GM12864 (cell line): ENCODE measurements at places on chromosomes 7 and 10.

DNA sequence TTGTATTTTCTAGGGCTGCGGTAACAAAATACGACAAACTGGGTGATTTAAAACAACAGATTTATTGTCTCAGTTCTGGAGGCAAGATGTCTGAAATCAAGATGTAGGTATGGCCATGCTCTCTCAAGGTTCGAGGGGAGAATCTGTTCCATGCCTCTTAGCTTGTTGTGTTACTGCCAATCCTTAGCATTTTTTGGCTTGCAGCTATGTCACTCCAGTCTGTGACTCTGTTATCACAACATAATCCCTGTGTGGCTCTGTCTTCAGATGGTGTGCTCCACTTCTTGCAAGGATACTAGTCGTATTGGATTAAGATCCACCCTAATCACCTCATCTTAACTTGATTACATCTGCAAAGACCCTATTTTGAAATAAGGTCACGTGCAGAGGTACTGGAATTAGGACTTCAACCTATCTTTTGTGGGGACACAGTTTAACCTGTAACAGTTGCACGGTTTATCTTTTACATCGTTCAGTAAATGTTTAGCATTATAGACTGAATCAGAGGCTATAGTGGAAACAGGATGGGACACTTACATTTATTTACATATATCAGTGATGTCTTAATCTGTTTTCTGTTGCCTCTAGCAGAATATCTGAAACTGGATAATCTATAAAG, 3.1 kb downstream of the C1GALT1 start:
- no peak for DNase-seq

DNA sequence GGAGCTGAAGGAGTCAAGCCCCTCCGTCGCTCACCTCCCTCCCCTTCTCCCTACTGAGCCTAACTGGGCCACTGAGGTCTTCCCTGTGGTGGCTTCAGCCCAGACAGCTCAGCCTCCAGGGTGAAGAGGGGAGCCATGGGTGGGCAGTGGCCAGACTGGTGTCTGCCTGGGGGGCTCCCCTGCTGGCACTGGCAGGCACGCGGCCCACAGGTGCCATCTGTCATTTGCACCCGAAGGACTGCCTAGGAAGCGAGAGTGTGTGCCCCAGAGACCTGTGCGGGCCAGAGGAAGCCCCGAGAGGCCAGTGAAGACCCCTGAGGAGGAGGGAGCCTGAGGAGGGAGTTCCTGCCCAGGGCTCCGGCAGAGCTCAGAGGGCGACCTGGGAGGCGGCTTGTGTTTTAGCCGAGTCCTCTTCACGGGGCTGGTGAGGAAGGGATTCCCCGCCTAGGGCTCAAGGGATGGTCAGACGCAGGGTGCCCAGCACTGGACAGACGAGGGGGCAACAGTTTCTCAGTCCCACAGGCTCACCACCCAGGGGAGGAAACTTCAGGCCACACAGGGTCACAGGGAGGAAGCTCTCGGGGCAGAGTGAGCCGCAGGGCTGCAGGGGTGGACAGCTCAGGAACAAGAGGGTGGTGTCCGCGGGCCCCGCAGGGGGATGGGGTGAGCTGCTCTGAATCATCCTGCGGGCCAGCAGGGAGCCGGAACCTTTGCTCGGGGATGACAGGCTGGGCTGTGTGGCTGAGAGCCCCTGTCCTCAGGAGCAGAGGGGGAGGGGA, 76.2 kb upstream of the PPP2R2D start:
- DNase-seq, result no peak

GRCh38 chr7:100719523-100720278, 567 bp upstream of the EPO start:
- DNase-seq, result no peak

DNA sequence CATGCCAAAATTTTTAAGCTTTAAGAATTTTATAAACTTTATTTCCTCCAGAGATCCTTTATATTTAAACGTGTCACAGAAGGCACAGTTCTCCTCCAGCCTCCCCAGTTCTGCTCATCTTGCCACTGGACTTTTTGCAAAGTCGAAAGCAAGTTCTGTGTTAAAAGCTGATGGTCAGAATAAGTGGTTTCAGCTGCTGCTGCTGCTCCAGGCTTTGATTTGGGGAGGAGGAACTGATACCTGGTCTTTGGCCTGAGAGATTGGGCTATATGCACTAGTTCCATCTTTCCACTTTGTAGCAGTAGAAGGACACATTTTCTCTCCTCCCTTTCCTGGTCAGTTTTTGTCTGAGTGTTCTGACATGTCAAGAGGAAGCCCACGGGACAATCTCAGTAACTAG, 435.9 kb upstream of the PHF14 start:
- DNase-seq, result no peak

GRCh38 chr7:127833641-127834040, 181.6 kb downstream of the SND1 start:
- DNase-seq, result no peak

- DNase-seq, result no peak
These were observed 2.8 kb downstream of the FAM180A start for GRCh38 chr7:135745703-135746312.

DNA sequence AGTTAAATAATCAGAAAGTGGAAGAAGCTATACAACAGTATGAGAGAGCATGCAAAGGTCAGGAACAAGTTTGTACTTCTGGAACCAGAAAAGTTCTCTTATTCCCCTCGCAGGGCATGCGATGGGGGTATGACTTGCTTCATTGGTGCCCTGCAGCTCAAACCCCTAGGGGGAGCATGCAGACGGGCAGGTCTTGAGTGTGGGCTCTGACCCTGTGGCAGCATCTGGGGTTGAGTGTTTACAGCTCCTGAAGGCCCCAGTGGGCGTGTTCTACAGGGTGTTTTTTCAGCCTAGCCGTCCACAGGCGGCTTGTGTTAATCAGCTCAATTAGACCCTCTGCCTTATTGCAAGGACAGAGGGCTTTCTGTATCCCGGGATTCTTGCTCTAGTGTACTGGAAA, 44.5 kb downstream of the KIF20B start:
- no peak for DNase-seq

GRCh38 chr10:3811291-3811870, 26.4 kb upstream of the KLF6 start:
- peak; percentile 60 for DNase-seq

GRCh38 chr7:94264756-94265155, 129.9 kb upstream of the COL1A2 start:
- no peak for DNase-seq

GRCh38 chr7:120218712-120219111, 54.3 kb upstream of the KCND2 start:
- DNase-seq, result no peak
